ENCODE measurements at places on chromosomes 12 and 14. TPM values are rescaled to one million over a fixed set of nuclear protein-coding genes. Genes with fewer than 3 reads are reported as not detected.

DNA sequence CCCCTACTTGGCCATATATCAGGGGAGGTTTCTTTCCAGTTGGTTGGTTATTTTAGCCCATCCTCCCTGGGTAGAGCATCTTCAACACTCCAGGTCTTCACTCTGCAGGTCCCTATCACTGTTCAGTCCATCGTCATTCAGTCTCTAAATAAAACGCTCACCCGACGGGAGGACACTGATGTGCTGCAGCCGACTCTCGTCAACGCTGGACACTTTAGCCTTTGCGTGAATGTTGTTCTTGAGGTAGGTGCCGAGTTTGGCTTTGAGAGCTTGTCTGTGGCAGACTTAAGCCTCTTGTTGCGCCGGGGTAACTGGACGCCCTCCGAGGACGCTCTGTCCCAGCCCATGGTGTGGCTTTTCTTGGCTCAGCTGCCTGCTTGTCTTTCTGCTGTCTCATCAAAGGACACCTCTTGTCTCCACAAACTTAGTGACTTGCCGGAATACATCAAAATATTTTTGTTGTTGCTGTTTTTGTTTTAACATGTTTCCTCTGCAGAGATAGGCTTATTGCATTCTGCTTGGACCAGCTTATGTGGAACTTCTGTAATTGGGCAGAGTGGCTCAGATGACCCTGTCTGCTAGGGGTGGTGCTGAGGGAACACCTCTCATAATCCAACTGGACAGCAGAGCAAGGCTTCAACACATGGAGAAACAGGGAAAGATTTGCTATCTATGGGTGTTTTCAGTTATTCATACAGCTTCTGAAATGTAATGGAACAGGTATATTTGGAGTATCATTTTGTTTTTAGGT, 26.5 kb downstream of the TCTN1 start:
- peak; percentile 76 for DNase-seq

The GLIPR1L1 gene
- total RNA-seq, result not detected

DNA sequence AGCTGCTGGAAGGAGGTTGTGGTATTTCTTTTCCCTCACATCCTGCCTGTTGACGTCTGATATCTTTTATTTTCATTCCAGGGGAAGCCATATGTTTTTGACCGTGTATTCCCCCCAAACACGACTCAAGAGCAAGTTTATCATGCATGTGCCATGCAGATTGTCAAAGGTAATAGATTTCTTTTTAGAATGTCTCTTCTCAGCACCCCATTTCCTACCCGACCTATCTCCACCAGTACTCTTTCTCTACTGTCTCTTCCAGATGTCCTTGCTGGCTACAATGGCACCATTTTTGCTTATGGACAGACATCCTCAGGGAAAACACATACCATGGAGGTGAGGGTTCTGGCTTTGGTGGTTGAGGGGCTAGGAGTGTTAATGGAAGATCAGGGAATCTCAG, 13.5 kb downstream of the KIF5A start:
- DNase-seq, result no peak

The CISTR gene
- total RNA-seq, result not detected

The KCNA1 gene
- total RNA-seq, result not detected

DNA sequence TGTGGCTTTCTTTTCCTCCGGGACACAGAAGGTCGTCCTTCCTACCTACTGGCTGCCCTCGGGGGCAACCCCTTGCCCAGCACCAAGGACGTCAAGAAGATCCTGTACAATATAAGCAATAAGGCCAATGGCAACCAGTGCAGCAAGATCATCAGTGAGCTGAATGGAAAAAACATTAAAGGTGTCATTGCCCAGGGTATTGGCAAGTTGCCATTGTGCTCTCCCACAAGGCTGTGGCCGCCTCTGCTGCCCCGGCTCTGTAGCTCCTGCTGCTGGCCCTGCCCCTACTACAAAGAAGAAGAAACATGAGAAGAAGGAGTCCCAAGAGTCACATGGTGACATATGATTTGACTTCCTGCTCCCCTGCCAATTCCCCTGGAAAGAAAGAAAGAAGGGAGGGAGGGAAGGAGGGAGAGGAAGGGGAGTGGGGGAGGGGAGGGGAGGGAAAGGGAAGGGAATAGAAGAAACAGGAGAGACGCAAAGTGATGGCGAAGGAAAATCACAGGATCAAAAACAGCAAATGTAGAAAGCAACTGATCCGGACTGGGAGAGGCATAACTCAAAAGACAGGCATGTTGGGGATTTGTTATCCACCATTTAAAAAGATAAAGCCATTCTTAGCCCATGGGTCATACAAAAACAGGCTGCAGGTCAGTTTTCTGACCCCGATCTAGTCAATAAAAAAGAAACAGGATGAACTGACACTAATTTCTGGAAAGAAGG, 61.3 kb upstream of the RESF1 start:
- DNase-seq, result no peak

DNA sequence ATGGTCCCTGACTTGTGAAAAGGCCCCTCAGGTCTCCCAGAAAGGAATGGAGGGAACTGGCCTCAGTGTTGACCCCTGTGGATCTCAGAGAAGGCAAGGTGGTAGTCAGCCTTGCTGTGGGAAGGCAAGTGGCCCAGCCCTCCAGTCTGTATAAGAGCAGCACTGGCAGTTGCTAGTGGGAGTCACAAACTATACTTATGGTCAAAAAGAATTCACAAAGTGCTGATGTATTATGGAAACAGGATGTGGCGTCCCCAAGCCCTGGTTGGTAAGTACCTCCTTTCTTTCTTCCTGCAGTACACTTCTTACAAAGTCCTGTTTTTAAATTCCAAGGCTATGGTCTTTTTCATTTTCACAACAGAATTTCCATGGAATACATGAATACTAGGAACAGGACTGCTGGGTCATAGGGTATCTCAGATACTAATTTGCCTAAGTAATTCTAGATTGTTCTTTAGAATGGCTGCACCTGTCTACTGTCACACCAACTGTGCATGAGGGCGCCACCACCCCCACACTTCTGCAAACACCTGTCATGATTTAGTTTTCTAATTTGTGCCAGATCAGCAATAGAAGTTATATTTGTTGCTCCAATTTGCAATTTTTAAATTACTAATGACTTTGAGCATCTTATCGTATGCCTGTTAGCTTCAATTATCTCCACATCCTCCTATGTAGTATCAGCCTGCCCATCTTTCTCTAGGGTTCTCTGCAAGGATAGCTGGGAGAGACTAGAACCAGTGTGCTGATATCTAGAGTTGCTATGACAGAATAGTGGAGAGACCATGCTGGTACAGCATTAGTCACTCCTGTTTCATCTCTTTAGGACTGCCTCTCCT, 40.7 kb upstream of the TMEM263 start:
- DNase-seq, result no peak

All from right atrium auricular region (tissue), 2 donors.